ENCODE measurements at places on chromosomes 3 and 15.

DNA sequence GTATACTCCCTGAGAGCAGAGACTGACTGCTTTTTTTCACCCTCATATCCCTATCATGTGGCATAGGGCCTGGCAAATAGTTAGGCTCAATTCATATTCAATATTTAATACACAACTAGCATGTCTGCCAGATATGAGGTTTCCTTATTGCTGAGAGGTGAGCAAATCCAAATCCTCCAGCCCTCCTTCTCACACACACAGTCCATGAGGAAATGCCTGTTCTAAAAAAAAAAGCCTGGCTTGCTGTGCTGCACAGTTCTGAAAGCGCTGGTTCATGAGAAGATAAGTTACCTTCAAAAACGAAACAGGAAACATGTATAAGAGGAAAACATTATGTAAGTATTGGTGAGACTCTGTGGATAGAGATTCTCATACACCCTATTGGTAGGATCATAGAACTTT is 15.5 kb upstream of the ACAP2 start:
- DNase-seq = no peak

- DNase-seq = no peak
Measured at GRCh38 chr15:87620393-87620792, 636.1 kb downstream of the NTRK3 start.

DNA sequence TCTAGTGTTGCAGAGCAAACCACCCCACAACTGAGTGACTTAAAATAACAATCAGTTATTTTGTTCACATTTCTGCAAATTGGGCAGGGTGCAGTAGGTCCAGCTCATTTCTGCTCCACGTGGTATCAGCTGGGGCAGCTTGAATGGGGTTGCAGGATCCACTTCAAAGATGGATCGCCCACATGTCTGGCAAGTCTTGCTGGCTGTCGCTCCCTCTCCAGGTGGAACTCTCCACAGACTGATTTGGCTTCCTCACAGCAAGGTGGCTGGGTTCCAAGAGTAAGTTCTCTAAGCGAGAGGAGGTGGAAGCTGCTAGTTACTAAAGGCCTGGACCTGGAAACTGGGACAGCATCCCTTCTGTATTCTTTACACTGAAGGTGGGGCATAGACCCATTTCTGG is 213.3 kb downstream of the SLC9A9 start:
- no peak for DNase-seq

DNA sequence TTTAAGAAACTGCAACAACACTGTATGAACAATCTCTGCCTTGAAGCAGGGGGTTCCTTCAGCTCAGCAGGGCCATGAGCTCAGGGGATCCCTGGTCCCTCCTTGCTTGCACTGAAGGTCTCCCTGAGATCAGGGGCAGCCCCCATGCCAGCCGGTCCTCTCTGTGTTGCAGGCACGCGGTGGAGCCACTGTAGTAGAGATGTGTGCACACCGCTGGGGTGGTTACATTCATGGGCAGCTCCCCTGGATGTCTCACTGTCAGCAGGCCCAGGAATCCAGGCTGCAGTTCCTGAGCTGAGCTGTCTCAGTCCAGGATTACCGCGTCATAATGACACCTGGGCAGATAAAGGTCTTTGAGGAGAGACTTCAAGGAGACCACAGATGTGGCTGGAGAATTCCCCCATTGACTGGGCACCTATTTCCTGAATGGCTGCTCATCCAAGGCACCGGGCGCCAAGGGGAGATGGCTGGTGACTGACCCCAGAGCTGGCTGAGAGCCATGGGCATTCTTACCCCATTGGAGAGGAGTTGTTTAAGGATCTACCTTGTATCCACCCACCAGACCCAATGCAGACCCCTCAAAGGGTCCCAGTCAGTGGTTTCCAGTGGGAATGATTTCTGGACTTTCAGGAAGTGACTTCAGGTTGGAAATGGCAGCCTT is 10.4 kb upstream of the KLF13 start:
- no peak for DNase-seq

- no peak for DNase-seq
Measured at GRCh38 chr15:60648928-60649679, 170.2 kb upstream of the ICE2 start.

GRCh38 chr3:107662586-107662985 is 139.8 kb downstream of the BBX start:
- no peak for DNase-seq

GRCh38 chr15:48557335-48557734 is 88.2 kb downstream of the FBN1 start:
- DNase-seq = no peak

DNA sequence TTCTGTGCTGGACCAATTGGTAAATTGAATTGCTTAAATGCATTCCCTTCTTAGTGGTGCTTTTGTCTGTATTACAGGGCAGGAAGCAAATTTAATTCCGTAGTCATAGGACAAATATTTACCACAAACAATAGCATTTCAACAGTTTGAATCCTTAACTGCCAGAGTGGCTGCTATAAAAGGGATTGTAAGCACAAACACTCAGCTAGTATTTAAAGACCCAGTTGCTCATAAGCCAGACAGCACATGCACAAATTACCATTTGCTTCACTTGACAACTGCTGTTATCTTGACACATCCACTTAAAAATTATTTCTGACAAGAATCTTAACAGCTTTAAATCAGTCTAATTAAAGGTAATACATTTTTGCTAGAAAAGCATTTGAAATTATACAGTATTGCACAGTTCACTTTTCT is 490.2 kb upstream of the ADAMTS9 start:
- no peak for DNase-seq

DNA sequence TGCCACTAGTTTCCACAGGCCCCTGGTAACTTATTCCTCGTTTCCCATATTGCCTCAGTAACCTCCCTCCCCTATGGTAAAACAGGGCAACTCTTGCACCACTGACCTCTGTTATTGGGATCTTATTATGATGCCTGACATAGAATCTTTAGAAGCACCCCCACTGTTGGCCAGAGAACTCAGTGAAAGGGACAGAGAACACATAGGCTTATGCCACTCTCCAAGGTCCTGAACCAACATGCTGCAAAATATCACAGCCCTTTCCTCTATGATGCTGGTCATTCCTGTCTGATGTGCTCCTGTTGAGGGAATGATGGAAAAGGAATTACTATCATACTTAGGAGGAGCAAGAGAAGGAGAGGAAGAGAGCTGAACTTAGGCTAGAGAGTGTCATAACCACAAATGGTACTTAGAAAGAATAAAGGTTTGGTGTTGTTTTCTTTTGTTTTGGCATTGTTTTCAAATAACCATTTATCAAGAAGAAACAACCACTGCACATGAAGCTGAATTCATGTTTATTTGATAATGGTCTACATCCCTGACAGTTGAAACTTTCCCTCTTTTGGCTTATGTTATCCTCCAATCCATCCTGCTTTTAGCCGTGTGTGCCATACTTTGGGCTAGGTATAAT is 330.2 kb downstream of the EPHB1 start:
- no peak for DNase-seq

- peak; percentile 19 for DNase-seq
Measured at GRCh38 chr15:81270781-81271491, 53.0 kb downstream of the STARD5 start.

DNA sequence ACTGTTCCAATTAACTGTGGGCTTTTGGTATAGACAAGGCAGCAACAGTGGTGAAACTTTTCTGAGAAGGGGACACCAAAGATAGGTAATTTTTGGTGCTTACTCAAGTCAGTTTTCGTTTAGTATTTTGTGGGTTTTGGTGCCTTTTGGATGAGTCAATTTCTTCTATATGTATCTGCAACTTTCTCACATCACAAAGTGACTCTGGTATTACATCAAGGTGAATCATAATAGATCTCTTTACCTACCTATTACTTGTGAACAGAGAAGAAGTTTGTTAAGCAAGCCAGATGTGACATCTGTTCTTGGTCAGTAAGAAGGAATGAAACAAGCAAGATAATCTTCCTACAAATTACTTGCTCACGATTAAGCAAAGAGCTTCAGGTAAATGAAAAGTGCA is 732.4 kb upstream of the DPPA4 start:
- DNase-seq = no peak

DNA sequence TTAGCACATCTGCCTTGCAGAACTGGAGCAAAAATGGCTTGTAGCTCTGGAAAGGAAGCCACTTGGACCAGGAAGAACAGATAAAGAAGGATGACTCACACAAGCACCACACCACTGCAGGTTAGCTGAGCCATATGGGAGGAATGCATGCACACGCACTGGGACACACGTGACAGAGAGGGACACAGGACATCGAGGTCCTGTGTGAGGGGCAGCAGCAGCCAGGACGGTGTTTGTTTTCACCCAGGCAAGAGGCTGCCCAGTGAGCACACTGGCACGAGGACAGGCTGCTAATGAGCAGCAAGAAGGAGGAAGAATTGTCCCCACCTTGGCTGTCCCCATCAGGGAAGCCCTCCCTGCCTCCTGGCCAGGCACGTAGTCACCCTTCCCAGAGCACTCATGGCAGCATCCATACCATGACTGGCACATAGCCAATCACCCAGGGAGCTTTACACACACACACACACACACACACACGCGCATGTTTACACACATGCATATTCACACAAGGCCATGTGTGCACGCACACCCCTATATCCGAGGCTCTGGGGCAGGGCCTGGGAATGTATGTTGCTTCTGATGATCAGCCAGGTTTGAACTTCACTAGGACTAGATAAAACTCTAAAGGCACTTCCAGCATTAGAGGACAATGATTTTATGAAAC is 24.0 kb upstream of the SPTBN5 start:
- DNase-seq = no peak

DNA sequence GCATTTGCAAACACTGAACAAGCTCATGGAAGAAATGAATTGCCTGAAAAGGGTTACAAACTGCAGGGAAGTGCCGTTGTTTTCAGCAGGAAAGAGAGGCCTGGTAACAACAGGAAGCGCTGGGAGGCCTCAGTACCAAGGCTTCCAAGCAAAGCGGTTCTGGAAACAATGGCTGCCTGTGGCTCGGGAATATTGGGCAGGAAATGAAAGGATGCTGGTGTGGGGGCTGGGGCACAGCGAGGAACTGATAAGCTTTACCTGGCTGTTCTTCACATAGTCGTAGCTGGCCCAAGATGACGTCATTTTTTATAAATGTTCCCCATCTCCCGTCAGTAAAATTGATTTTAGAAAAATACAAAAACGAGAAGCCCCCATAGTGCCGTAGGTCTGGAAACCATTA is 55.9 kb downstream of the ARHGAP31 start:
- no peak for DNase-seq

- no peak for DNase-seq
Measured at GRCh38 chr15:71294911-71295602, 179.8 kb downstream of the THSD4 start.

GRCh38 chr3:169103951-169104941 is 559.3 kb downstream of the MECOM start:
- no peak for DNase-seq

- DNase-seq = no peak
Measured at GRCh38 chr3:132592216-132592615, 4.9 kb upstream of the ACKR4 start.

GRCh38 chr3:12454816-12455121 is 29.5 kb upstream of the TSEN2 start:
- no peak for DNase-seq

GRCh38 chr3:197226179-197226578 is 72.2 kb downstream of the DLG1 start:
- DNase-seq = no peak

- DNase-seq = no peak
Measured at GRCh38 chr3:58560771-58561311, 16.4 kb downstream of the FAM107A start.

- DNase-seq = no peak
Measured at GRCh38 chr3:143206955-143207337, 87.4 kb downstream of the CHST2 start.

- DNase-seq = no peak
Measured at GRCh38 chr3:153192327-153192726, 30.3 kb downstream of the RAP2B start.

DNA sequence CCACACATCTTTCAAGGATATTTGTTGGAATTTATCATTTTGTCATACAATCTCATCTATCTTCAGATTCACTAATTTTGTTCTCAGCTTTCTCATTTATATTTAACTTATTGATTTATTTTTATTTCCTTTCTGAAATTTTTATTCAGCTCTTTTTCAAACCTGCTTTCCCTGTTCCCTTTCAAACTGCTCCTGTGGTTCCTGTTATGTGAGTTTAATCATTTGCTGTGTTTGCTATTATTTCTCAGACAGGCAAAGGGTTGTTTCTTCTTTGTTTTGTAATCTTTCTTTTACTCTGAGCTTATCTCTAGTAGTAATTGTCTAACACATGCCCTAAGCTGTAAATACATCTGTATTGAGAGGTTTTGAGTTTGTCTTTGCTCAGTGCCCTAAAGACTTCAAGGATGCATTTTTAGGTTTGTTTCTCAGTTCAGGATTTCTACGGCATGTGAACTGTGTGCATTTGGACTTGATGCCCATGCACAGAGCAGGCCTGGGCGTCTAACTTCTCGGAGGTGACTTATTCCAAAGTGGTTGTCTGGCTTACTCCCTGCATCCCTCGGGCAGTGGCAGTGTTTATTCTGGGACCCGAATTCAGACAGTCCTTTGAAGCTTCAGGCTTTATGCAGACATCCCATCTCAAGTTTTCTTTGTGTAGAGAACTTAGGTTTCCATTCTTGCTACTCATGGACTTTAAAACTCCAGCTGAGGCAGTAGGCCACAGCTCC is 155.0 kb upstream of the TRIM42 start:
- no peak for DNase-seq

GRCh38 chr3:3815206-3815605 is 16.0 kb downstream of the LRRN1 start:
- no peak for DNase-seq

DNA sequence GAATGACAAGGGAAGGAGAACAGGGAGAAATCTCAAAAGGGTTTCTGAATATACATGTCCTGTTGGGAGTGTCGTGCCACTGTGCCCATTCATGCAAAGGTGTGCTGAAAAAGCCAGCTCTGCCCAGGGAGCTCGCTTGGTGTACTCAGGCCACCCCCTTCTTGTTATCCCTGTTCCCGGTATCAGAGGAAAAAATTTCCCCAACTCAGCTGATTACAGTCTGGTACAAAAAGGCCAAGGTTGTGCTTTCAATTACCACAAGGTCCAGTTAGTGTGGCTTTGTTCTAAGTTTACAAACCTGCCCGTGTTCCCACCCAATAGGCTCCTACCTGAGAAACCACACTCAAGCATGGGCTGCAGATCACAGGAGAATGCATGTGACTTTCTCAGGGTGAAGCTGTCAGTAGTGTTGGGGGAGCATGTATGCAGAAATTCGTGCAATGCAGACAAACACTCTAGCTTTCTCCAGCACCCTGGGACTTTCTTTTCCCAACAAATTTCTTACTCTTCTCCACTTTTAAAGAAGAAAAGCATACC is 648.5 kb downstream of the NR2F2 start:
- no peak for DNase-seq

DNA sequence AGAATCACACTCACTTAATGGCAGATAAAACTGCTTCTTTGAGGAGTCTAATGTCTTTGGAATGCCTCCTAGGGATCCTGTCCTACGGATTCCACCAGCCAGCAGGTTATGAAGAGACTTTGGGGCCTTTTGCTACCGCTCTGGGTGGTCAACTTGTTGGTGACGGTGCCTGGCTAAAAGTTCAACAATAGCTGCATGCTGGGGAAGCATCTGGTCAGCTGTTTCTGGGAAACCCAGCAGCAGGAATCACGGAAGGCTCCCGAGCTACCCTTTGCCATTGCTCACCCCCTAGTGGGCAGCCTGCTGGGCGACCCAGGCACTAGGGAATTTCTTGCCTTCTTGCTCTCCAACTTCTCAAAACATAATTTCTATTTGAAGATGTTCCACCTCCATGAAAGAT is 263.3 kb downstream of the NEK10 start:
- DNase-seq = no peak

- no peak for DNase-seq
Measured at GRCh38 chr3:101413656-101414055, 93.3 kb upstream of the IMPG2 start.

- DNase-seq = no peak
Measured at GRCh38 chr15:85773970-85774369, 20.8 kb downstream of the KLHL25 start.

GRCh38 chr15:101614761-101615160 is 37.4 kb downstream of the TM2D3 start:
- no peak for DNase-seq

Data from NCI-H345 (cell line).